ENCODE measurements at places on chromosomes 5 and 9. TPM values are rescaled to one million over a fixed set of nuclear protein-coding genes. Genes with fewer than 3 reads are reported as not detected.

Gene ST8SIA4
- total RNA-seq, result 3.0 TPM

Gene WDR70
- 25.0 TPM for total RNA-seq

Gene C6
- not detected for total RNA-seq

Gene SVEP1
- total RNA-seq, result under 0.01 TPM

Gene NDUFS4
- 72.8 TPM for total RNA-seq

Gene SERF1B
- total RNA-seq, result 34.5 TPM

Gene C5orf24
- total RNA-seq, result 46.4 TPM

Gene SOHLH1
- total RNA-seq, result not detected

Gene BARHL1
- total RNA-seq, result not detected

Gene ARHGEF37
- total RNA-seq, result 16.1 TPM

Gene CDH9
- not detected for total RNA-seq

Gene NR2F1-AS1
- 16.1 TPM for total RNA-seq

Gene CCIN
- total RNA-seq, result under 0.01 TPM

Gene DPH7
- total RNA-seq, result 10.9 TPM
